Amniotic stem cell (primary cell): ENCODE measurements at places on chromosomes 12 and 14.

DNA sequence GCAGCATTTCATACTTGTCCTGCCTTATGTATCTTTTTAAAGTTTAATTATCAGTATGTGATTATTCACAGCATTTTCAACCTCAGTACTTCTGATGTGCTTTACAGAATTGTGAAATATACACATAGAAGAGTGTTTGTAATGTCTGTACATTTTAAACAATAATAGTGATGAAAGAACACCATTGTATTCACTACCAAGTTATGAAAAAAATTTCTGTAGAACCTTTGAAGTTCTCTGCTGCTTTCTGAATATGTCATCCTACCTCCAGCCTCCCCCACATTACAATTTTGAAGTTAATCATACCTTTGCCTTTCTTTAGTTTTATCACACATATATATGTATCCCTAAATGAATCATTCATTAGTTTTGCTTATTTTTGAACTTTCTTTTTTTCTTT, 24.8 kb downstream of the FRMD6 start:
- DNase-seq, result no peak

- DNase-seq, result no peak
Measured at GRCh38 chr14:92259613-92260357, 63.2 kb upstream of the SLC24A4 start.

- DNase-seq, result no peak
Measured at GRCh38 chr12:53070877-53071492, 8.2 kb downstream of the SPRYD3 start.

DNA sequence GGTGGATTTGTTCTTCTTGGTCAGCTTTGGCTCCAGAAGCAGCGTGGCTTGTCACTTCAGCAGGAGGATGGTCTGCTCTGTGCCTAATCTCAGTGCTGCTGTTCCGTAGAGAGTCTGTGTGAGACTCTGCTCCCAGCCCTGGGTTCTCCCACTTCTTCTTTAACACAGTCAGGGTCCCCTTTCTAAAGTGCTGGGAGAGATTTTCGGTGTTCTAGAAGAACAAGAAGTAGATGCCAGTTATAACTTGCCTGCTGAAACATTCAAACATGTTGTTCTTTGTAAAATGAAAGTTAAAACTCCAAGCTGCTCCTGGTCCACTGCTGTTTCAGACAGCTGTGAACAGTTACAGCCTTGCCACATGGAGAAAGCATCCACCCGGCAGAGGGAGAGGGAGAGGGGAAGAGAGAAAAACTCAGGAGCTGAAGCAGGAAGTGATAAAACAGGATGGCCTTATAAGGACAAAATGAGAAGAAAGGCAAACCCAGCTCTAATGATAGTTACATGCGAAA, 55.2 kb upstream of the CERS5 start:
- DNase-seq, result peak; percentile 89

DNA sequence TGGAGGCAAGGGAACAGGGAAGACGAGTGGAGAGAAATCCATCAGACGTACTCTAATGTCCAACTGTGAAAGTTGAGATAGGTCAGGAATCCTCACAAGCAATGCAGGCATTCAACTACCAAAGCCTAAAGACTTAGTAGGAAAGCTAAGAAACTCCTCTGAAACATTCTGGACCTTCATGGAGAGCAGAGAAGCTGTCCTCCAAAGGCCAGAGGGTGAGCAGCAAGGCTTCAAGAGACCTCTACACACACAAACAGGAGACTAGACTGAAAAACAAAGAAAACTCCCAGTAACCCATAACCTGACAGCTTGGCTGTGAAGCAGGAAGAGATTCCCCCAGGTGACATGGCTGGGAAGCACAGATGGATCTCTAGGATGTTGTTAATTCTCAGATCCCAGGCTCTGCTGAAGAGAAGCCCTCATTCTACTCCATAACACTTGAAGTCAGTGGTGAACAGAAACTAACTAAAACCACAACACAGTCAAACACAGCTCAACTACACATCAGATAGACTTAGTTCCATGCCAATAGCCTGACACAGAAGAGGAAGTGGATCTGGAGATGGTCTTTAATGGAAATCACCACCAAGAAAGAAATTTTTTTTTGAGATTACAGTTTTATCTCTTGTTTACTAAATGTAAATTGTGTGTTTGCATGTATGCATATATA, 23.2 kb upstream of the LYZ start:
- DNase-seq, result no peak

- DNase-seq, result no peak
Measured at GRCh38 chr12:123808167-123808566, 46.1 kb downstream of the DNAH10 start.

- peak; percentile 79 for DNase-seq
Measured at GRCh38 chr12:26648584-26648983, 184.4 kb downstream of the ITPR2 start.

DNA sequence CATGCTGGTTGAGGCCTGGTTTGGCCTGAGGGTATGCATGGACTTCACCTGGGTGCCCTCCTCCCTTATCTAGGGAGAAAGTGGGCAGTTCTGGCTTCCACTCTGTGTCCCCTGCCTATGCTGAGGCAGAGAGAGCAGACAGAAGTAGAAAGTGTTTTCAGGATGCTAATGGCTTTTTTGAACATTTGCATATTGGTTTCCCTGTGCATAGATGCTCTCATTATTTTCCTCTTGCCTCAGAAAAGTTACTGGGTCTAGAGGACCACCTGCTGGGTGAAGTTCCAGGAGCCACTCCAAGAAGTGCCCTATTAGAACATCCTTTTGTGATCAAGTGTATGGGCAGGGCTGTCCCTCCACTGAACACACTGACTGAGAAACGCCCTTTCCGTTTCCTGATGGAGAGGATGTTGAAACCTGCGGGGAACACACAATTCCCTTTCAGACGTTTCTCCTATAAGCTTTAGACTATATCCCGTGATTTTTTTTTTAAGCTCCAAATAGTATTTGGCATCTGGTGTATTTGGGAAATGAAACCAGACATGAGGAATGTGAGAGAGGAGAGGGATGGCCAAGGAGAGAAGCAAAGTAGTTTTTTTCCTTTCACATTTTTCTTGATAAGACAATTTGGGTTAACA, 66.6 kb downstream of the DAAM1 start:
- no peak for DNase-seq

DNA sequence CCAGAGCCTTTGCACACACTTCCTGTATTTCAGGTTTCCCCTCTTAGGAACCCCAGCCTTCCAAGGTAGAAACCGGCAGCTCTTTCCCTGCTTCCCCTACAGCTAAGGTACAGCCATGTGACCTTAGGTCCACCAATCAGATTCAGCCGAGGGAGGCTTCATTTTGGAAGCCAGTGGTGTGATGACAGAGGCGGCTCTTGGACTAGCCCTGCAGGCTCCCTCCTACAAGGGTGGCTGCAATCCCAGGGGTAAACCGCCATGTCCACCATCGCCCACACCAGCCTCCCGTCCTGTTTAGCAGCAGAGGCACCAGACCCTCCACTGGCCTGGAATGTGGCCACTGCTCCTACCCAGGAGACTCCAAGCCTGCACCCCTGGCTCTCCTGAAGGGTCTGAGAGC, 65.6 kb downstream of the SERPINA3 start:
- no peak for DNase-seq

- DNase-seq, result no peak
Measured at GRCh38 chr14:101224356-101225156, 321.0 kb upstream of the RTL1 start.

DNA sequence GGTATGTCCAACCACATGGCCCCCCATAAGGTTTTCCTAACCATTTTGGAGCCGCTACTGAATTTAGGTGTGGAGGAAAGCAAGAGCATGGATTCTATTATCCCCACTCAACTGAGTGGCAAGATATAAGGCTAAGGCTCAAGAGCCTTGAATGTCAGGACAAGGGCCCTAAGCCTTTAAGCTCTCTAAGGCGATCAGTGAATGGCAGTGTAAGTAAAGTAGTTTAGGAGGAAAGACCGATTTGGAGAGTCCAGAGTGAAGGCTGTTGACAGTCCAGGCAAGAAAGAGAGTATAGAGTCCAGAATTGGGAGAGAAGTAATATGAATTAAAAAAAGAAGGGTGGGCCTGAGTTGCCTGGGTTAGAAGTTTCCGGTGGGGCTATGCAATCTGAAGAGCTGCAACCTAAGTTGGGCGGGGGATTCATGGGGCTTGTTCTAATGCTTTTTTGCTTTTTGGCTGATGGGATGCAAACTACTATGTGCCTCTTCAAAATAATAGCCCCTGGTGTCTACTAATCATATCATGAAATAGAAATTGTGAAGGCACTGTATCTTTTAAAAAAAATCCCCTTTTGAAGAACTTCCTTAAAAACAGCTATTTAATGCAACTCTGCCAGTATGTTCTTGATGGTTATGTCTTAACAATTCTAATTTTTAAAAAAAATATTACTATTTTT, at the start of gene SPIC:
Gene SPIC (plus strand): TSS at position 626 of the 676 bp plus-strand sequence. CDS start 1,569 bp downstream, outside the sequence.
- no peak for DNase-seq

DNA sequence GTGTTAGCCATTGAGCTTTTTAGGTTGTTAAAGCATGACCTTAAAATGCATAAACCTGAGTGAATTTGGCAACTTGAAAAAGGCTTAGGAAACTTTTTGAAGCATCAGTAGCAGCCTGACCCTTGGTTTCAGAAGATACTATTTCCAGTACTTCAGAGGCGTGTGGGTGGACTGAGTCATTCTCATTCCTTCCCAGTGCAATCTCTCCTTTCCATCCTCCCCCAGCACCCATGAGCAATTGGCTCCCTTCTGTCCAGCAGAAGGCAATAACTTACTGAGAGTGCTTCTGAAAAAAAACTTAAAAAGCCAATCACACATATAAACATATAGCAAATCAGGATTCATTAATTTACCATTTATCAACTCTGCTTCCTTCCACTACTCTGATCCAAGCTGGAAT, 299.3 kb upstream of the STXBP6 start:
- no peak for DNase-seq

GRCh38 chr12:93795352-93795751, 118.2 kb downstream of the CRADD start:
- no peak for DNase-seq

- DNase-seq, result no peak
Measured at GRCh38 chr14:101040538-101041442, 137.3 kb upstream of the RTL1 start.

DNA sequence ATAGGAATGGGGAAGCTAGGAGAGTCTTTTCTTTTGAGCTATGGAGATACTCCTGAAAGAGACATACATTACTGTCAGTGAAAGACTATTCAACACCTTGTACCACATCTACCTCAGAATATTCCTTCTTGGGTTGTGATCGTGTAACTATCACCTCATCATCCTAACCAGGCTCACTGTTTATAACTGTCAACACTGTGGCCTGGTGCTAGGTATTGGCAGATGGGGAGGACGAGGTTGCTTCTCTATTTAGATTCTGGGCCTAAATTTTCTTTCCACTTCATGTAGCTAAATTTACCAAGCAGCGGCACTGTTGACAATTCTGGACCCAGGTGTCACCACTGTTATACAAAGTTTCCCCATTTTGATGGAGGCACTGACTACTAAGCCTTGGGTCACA, 354.4 kb downstream of the NELL2 start:
- DNase-seq, result no peak

- no peak for DNase-seq
Measured at GRCh38 chr12:111389635-111390034, 16.1 kb upstream of the SH2B3 start.

- DNase-seq, result no peak
Measured at GRCh38 chr14:89367779-89368120, 49.3 kb downstream of the FOXN3 start.

GRCh38 chr12:5840944-5841343, 104.1 kb downstream of the ANO2 start:
- no peak for DNase-seq

DNA sequence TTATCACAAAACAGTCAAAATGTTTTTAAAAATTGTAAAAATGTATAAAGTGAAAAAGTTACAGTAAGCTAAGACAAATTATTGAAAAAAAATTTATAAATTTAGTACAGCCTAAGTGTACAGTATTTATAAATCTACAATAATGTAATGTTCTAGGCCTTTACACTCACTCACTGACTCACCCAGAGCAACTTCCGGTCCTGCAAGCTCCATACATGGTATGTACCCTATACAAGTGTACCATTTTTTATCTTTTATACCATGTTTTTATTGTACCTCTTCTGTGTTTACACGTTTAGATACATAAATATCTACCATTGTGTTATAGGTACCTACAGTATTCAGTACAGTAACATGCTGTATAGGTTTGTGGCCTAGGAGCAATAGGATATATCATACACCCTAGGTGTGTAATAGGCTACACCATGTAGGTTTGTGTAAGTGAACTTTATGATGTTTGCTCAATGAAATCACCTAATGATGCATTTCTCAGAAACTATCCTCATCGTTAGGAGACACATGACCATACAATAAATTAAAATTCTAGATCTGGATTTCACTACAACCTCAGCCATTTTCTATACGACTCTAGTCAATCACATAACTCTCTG, 66.8 kb downstream of the TXNDC16 start:
- DNase-seq, result no peak

DNA sequence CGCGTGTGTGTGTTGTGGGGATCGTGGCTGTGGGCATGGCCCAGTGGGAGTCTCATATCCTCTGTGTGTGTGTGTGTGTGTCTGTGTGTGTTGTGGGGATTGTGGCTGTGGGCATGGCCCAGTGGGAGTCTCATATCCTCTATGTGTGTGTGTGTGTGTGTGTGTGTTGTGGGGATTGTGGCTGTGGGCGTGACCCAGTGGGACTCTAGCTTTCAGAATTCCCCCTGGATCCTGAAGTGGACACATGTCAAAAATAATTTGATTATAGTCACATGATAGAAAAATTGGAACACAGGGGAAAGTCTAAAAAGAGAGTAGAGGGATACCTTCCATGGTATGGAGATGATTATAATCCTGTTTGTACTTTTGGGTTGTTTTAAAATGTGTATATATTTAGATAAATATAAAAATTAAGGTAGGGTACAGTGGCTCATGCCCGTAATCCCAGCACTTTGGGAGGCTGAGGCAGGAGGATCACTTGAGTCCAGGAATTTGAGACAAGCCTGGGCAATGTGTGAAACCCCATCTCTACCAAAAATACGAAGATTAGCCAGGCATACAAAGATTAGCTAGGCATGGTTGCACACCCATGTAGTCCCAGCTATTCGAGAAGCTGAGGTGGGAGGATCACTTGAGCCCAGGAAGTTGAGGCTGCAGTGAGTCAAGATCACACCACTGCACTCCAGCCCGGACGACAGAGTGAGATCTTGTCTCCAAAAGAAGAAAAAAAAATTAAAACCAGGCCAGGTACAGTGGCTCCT, 11.0 kb downstream of the PAPLN start:
- no peak for DNase-seq

GRCh38 chr14:93788293-93788542, at the start of gene PRIMA1:
PRIMA1 (minus strand) TSS chr14:93788485; CDS start chr14:93787718, 767 bp downstream.
- no peak for DNase-seq

DNA sequence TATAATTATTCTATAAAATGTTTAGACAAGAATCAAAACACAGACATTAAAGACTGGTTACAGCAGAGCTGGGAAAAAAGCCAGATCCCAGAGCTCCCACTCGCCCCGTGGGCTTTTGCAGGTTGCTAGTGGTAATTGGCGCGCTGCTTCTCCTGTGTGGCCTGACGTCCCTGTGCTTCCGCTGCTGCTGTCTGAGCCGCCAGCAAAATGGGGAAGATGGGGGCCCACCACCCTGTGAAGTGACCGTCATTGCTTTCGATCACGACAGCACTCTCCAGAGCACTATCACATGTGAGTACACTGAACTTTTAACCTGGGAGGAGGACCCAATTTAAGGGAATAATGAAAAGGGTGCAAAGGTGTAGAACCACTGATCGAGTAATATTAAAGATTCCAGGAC, 7.5 kb downstream of the TMEM52B start:
- no peak for DNase-seq
